ENCODE measurements at places on chromosomes 2 and 18. TPM values are rescaled to one million over a fixed set of nuclear protein-coding genes. Genes with fewer than 3 reads are reported as not detected.

CD28 gene
- not detected for total RNA-seq

ZBTB7C gene
- not detected for total RNA-seq

GREB1L gene
- 1.2 TPM for total RNA-seq

THOC1 gene
- total RNA-seq: 15.3 TPM

KCNJ13 gene
- not detected for total RNA-seq

CNTNAP5 gene
- total RNA-seq: not detected

TACR1 gene
- total RNA-seq: not detected

CRYGA gene
- total RNA-seq: not detected

DLX2 gene
- not detected for total RNA-seq

ALLC gene
- total RNA-seq: not detected

PAIP2B gene
- total RNA-seq: 0.86 TPM

C2orf66 gene
- not detected for total RNA-seq

AQP12B gene
- total RNA-seq: not detected

SIX3 gene
- not detected for total RNA-seq

RNF181 gene
- 218 TPM for total RNA-seq

OXER1 gene
- not detected for total RNA-seq

CCDC68 gene
- 24.3 TPM for total RNA-seq

STK16 gene
- 18.8 TPM for total RNA-seq

ABCG8 gene
- not detected for total RNA-seq

PLEKHH2 gene
- 4.8 TPM for total RNA-seq

LRP2 gene
- total RNA-seq: not detected

MPHOSPH10 gene
- total RNA-seq: 10.1 TPM

WIPF1 gene
- 13.8 TPM for total RNA-seq

RBM45 gene
- total RNA-seq: 10.1 TPM

ID2 gene
- total RNA-seq: 68.6 TPM

CFAP65 gene
- not detected for total RNA-seq

CENPA gene
- total RNA-seq: 16.1 TPM

RESP18 gene
- not detected for total RNA-seq

VAMP5 gene
- total RNA-seq: 89.7 TPM

SLC4A3 gene
- total RNA-seq: 5.7 TPM

RUFY4 gene
- not detected for total RNA-seq

UPP2 gene
- not detected for total RNA-seq

ANKRD30BL gene
- not detected for total RNA-seq

SAG gene
- total RNA-seq: not detected

LAMA3 gene
- total RNA-seq: 2.0 TPM

SOX11 gene
- total RNA-seq: 0.29 TPM

ERFE gene
- 0.58 TPM for total RNA-seq

STPG4 gene
- 1.2 TPM for total RNA-seq

ZNF892 gene
- 1.2 TPM for total RNA-seq

NUP35 gene
- total RNA-seq: 11.2 TPM

DSC2 gene
- not detected for total RNA-seq

SERPINB10 gene
- 0.35 TPM for total RNA-seq

All from myometrial cell (primary cell).